SK-N-SH (cell line): ENCODE measurements at places on chromosomes 13 and 19.
A peak's percentile ranks its signal among the peaks of the same experiment; 100 is the strongest.

GRCh38 chr13:30338331-30338851, 31.0 kb upstream of the KATNAL1 start:
- no peak for DNase-seq

GRCh38 chr19:58570770-58571574, 2.2 kb downstream of the MZF1 start:
- DNase-seq = no peak

- DNase-seq = peak; percentile 11
Measured at GRCh38 chr13:105436943-105437342, 1098.5 kb downstream of the EFNB2 start.

- no peak for DNase-seq
Measured at GRCh38 chr19:53871454-53871853, 3.8 kb downstream of the MYADM start.

- DNase-seq = no peak
Measured at GRCh38 chr19:48672994-48673393, at the start of gene NTN5. Gene NTN5, minus strand, starts transcription at chr19:48673017. Its CDS starts 2,031 bp downstream, at chr19:48670986.

DNA sequence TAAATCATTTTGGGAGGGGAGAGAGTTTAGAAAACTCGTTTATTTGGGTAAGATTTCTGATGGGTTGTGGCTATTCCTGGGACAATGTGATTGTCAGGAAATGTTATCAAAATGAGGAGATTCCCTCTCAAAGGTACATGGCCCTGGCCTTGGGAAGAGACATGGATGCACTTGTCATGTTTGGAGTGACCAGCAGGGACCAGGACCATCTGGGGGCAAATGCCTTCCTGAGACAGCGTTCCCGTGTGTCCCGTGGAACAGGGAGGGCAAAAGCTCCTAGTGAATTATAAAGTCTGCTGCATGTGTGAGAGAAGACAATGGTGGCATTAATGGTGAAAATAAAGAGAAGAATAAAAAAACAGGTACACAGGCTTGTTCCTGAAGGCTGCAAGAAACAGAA, 317.3 kb downstream of the ZNF536 start:
- peak; percentile 52 for DNase-seq

DNA sequence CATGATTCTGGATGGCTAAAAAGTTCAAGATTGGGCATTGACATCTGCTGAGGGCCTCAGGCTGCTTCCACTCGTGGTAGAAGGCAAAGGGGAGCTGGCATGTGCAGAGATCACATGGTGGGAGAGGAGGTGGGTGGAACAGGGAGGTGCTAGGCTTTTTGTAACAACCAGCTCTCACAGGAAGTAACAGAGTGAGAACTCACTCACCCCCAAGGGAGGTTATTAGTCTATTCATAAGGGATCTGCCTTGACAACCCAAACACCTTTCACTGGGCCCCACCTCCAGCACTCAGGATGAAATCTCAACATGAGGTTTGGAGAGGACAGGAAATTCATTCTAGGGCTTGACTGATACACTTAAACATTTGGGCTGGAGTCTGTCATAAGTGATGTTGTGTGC, 197.7 kb upstream of the RNF113B start:
- no peak for DNase-seq

DNA sequence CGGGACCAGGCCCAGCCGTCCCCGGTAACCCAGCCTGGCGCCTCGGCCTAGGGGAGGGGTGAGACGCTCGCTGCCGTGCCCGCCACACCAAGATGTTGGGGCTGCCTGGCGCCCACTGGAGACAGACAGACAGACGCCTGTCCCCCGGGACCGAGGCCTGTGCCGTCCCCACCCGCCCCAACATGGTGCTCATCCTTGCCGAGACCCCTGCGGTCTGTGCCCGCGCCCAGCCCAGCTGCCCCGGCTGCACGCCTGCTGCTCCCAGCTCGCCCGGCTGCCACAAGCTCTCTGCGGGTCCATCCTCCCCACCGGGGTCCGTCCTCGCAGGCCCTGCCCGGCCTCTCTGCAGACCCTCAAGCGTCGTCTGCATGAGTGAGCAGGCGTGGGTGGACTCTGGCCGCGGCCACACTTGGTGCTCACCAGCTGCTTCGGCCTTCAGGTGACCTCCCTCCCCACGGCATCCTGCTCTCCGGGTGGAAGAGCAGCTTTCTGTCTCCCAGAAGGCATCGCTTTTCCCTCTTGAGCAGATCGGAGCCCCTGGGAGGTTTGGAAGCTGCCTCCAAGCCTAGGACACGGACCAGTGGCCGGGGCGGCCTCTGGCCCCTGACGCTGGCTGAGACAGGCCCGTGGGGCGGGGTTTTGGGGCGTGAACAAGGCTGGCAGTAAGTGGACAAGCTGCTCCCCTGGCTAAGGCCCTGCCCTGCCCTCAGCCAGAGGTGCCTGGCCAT, 6.7 kb upstream of the TMPRSS9 start:
- no peak for DNase-seq

DNA sequence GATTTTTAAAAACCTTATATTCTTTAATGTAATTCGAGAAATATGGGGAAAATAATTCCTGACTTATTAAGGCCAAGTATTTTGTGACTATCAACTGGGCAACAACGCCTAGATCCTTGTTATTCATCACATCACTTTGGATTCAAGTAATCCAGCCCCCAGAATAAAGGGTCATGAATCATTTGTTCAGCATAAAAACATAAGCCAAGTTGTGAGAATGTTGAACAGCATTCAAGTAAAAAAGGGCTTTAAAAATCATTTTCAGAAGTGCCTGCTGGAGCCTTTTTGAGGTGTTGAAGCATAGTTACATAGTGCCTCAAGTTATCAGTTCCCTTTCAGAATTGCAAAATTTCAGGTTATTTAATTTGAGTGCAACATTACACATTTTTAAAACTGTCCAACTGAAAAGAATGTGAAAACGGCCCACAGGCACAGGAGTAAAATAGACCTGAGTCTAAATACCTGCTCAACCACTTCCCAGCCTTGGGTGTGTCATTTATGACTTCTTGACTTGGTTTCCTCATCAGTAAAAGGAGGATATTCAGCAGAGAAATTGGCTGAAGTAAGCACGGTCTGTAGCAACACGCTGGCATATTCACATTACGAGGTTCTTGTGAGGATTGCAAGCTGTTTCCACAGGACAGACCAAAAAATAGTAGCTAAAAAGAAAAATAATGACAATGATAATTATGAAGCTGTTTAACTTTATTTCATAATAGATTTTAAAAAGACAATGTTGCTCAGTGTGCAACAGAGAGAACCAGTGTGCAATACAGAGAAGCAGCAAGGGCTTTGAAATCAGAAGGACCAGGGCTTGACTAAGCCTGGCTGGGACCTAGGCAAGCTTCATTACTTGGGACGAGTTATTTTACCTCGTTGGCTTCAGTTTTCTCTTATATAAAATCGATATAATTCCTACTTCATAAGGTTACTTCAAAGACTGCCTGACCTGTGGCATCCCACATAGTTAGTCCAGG, 56.6 kb downstream of the MBNL2 start:
- DNase-seq = no peak

GRCh38 chr19:6979399-6979798, 41.8 kb downstream of the MBD3L2B start:
- DNase-seq = no peak

- no peak for DNase-seq
Measured at GRCh38 chr19:33316541-33317264, 14.4 kb upstream of the CEBPA start.

DNA sequence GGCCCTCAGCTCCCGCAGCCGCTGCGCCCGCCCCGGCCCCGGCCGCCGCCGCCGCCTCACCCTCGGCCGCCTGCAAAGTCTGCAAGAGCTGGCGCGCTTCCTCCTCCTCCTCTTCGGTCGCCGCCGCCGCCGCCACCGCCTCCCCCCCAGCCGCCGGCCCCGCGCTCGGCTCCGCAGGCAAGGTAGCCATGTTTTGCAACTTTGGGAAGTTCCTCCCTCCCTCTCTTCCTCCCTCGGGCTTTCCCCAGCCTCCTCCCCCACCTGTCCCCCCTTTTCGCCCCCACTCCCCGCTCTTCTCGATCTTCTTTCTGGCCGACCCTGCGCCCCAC, 433 bp downstream of the SIX5 start:
- no peak for DNase-seq

DNA sequence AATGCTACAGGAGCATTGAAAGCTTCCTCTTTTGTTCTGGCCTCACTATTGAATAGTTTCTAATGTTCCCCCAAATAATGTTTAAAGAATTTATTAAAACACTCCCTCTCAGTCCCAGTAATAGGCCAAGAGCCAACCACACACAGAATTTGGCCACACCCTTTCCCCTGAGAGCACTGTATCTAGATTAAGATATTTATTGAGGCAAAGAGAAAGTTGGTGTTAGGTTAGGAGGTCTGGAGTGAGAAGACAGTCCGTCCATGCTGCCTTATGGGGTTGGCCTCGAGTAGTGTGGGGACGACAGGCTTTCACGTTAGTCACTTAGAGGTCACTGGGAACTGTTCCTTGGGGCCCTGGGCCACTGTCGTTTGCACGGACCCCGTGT, 122.9 kb upstream of the RNF113B start:
- DNase-seq = no peak

GRCh38 chr19:41351339-41352245, 2.1 kb downstream of the TGFB1 start:
- peak; percentile 62 for DNase-seq

GRCh38 chr19:29206453-29206852, 6.5 kb downstream of the UQCRFS1 start:
- no peak for DNase-seq

- DNase-seq = no peak
Measured at GRCh38 chr13:98147521-98147920, 4.6 kb downstream of the FARP1 start.

GRCh38 chr19:4362831-4363545, 19.6 kb downstream of the MPND start:
- no peak for DNase-seq

GRCh38 chr19:56076498-56076897, 44.6 kb downstream of the ZNF787 start:
- DNase-seq = peak; percentile 74

DNA sequence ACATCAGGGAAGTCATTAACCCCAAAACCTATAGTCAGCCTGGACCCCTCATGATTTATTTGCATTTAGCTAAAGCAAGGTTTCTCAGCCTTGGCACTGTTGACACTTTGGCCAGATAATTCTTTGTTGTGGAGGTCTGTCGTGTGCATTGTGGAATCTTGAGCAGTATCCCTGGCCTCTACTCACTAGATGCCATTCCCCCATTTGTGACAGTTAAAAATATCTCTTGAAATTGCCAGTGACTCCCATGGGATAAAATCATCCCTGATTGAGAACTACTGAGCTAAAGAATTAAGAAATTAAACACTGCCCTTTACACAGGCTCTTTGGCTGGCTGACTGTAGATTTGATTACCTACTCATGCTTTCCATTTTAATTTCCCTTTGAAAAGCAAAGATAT, 102.7 kb downstream of the LMO7 start:
- no peak for DNase-seq

- no peak for DNase-seq
Measured at GRCh38 chr19:40392894-40393517, 3.0 kb upstream of the HIPK4 start.

DNA sequence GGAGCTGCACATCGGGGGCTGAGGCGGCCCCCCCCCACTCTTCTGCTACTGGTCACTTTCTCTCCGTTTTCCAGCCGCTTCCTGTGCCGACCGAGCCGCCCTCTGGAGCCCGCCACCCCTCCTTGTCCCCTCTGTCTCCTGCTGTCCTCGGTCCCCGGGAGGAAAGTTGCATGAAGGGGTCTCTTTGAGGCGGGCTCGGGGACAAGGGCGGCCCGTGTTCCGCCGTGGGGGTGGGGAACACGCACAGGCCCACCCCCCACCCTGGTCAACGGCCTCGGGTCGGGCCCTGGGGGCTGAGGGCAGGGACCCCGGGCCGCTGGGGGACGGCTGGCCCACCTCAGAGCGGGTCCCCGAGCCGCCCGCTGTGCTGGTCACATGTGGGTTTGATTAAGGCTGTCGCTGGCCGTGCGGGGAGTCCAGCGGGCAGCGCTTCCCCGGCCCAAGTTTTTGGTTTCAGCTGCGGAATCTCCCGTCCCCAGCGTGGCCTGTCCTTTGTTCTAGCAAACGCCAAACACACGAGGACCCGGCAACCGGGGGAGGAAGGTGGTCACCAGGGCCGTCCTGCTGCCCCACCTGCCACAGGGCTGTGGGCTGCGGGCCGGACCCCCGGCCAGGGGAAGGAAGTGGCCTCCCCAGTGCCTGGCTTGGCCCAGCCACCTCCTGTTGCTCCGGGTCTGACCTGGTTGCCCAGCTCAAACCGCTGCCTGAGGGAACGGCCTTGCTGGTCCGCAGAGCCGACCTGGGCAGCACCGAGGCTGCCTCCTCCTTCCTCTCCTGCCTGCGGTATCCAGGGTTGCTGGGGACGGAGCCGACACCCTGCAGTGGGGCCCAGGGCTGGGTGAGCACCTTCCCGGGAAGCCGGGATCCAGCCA, 1.9 kb downstream of the EFNA2 start:
- peak; percentile 92 for DNase-seq

- peak; percentile 31 for DNase-seq
Measured at GRCh38 chr13:53206455-53206854, 177.8 kb downstream of the OLFM4 start.

GRCh38 chr13:111505175-111505777, 184.8 kb downstream of the TEX29 start:
- peak; percentile 47 for DNase-seq

DNA sequence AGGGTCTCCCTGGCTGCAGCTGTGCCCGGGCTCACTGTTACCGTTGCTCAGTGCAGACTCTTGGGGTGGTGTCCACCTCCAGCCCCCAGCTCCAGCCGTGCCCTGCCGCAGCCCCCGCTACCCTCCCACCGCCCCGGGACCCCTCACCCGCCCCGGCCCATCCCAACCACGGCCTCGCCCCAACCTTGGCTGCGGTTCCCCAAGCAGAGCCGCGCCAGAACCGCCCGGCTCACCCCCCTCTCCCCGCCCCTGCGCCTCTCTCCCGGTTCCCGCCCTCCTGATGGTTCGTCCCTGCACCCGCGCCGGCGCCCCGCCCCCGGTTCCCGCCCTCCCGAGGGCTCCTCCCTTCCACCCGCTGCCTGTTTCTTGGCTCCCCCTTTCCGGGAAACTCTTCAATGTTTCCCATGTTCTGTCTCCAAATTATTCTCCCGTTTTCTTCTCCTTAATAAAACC, 40.3 kb downstream of the ANKRD10 start:
- DNase-seq = peak; percentile 96

- DNase-seq = no peak
Measured at GRCh38 chr19:55538132-55538531, 1.2 kb upstream of the SBK2 start.

GRCh38 chr19:3336680-3337523, 29.5 kb upstream of the NFIC start:
- DNase-seq = peak; percentile 76

DNA sequence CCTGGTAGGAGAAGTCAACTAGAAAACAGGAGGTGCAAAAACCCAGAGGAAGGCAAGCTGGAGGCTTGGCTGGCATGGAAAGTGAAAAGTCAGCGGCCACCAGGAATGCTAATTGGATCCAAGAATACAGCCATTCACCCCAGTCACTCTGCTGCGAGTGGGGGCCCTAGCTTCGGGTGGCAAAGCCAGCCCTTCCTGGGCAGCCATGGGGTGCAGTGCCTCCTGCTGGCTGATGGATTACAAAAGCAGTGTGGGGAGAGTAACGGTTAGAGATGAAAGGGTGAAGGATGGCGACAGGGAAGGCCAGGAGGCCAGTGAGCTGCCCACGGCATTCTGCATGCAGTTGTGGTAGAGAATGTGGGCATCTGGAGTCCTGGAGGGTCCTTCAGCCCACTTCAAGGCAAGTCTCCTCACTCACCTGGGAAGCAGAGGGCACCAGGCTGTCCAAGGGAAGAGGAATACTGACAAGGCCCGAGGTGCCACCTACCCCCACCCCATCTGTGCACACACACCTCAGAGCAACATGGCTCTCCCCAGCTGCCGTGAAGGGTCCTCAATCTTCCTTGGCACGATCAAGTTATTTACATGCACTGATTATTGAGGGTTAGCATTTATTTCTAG, 20.3 kb upstream of the EPHX3 start:
- no peak for DNase-seq
